Dorsolateral prefrontal cortex (tissue), 122 donors: ENCODE measurements at places on chromosomes 12 and 14. TPM values are rescaled to one million over a fixed set of nuclear protein-coding genes. Genes with fewer than 3 reads are reported as not detected.

The PFDN5 gene
- total RNA-seq, result 296 TPM

The GAS2L3 gene
- total RNA-seq, result 6.1 TPM

The PSMB11 gene
- not detected for total RNA-seq

The PLEK2 gene
- not detected for total RNA-seq

The TSPAN8 gene
- 2.4 TPM for total RNA-seq

The GPR135 gene
- total RNA-seq, result 9.6 TPM

The KRT77 gene
- not detected for total RNA-seq

The TGM1 gene
- 4.4 TPM for total RNA-seq

The SLC39A2 gene
- not detected for total RNA-seq

The DAO gene
- total RNA-seq, result not detected

The SLCO1A2 gene
- total RNA-seq, result 34.7 TPM

The STYK1 gene
- 13.0 TPM for total RNA-seq

The MYH7 gene
- total RNA-seq, result 2.0 TPM

The HOXC5 gene
- total RNA-seq, result not detected

The OLR1 gene
- 9.4 TPM for total RNA-seq

The WNT1 gene
- not detected for total RNA-seq

The TMED8 gene
- 29.5 TPM for total RNA-seq

The KRT6B gene
- not detected for total RNA-seq

The HRK gene
- total RNA-seq, result 14.9 TPM

The GPR84 gene
- 1.1 TPM for total RNA-seq

The MMAB gene
- total RNA-seq, result 33.2 TPM

The GYS2 gene
- total RNA-seq, result not detected

The PPP1R13B gene
- total RNA-seq, result 87.9 TPM

The MIPOL1 gene
- total RNA-seq, result 24.1 TPM

The SLC38A4 gene
- total RNA-seq, result not detected

The CHGA gene
- total RNA-seq, result 365 TPM

The KERA gene
- not detected for total RNA-seq

The ASCL1 gene
- 7.8 TPM for total RNA-seq

The WDR89 gene
- 16.5 TPM for total RNA-seq
